ENCODE measurements at places on chromosomes 6 and 20.

DNA sequence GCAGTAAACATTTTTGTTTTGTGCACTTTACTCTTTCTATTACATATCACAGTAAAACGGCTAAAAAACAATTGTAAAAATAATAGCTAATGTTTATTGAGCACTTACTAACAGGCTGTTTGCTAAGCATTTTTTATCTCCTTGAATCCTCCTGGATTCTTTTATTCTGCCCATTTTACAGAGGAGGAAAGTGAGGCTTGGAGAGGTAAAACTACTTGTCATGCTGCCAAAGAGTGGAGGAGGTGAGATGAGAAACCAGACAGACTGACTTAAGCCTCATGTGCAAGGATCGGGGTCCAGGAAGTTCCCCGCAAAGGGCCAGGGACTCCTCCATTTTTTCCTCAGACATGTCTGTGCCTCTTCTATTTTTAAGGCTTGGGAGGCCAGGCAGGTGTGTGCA lies 63.6 kb downstream of the DLGAP4 start:
- DNase-seq = no peak

GRCh38 chr20:15155848-15156401 lies 818.5 kb upstream of the FLRT3 start:
- no peak for DNase-seq

DNA sequence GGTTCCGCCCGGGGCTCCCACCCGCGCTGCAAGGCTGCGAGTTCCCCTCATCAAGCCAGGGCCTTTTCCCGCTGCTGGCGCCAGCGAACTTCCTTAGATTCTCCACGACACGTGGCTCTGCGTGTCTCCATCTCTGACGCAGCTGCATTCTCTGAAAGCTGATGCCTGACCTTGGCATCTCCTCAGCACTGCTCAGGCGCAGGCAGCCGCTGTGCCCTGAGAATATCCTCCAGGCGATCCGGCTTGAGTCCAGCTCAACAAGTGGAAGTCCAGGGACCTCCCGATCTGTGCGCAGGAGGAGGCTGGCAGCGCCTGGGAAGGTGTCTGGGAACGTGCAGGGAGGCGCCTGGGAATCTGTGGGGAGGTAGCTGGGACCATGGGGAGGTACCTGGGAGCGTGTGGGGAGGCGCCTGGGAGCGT lies 171.2 kb upstream of the THBS2 start:
- DNase-seq = no peak

GRCh38 chr6:21754891-21755290 lies 161.3 kb downstream of the SOX4 start:
- DNase-seq = no peak

DNA sequence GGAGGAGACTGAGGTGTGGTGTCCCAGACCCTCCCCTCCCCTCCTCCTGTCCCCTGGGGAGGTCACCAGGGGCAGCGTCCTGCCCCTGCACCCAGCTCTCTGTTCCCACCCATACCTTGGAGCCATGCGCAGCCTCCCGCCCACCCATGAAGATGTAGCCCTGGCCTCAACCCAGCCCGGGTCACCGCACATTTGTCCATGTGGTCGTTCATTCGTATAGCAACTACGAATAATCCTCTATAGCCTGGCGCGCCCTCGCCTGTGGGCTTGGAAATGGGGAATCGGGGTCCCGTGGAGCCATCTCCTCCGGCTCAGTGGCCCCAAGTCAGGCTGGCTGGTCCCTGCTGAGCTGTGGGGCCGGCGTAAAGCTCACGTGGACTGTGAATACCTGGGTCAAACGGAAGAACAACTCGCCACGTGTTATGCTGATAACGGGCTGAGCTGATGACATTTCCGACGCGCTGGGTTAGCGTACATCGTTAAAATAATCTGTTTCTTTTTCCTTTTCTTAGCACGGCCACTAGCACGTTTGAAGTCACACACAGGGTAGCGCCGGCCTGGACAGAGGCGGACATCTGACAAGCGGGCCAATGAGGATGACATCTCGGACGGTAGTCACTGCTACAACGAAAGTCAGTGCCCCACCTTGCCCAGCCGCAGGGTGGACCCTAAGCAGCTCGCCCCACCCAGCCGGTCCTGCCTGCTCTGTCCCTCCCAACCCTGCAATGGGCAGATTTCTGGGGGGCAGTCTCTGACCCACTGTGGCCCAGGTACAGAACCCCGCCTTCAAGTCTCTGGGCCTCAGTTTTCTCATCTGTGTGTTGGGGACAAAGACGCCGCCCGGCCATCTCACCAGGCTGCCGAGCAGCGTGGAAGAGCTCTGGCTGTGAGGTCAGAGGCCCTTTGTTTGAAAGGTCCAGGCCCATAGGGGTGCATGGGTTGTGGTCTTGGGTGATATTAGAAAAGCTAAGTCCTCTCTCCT lies 19.8 kb upstream of the RBBP8NL start:
- DNase-seq = no peak

DNA sequence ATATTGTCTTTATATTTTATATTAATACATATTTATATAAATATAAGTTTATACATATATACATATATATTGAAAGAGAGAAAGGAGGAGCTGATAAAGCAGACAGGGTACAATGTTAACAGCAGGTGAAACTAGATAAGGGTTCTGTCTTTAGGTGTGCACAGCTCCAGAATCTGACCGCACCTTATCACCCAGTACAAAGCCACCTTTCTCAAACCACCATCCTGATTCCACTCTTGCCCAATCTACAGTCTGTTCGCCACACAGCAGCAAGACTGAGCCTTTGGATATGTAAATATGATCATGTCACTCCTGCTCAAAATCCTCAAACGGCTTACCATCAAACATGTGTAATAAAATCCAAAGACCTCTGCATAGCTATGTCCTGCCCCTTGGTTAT lies 34.7 kb upstream of the ASCC3 start:
- DNase-seq = no peak

DNA sequence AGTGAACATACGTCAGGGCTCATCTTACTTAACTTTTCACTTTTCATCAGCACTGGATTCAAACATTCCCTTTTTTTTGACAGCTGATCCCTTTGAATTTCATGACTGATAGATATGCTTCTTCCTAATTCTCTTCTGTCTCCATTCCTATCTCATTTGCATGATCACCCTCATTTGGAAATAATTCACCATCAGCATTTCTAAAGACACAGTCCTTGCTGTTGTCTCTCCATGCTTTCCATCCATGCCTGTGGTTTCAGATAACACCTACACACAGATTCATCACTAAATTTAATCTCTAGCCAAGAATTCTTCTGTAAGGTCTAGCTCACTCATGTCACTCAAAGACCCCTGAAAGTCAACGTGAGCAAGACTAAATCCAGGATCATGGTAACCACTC lies 228.4 kb upstream of the BTBD3 start:
- DNase-seq = no peak

- DNase-seq = no peak
Measured at GRCh38 chr20:45925821-45926506, 8.5 kb upstream of the PCIF1 start.

DNA sequence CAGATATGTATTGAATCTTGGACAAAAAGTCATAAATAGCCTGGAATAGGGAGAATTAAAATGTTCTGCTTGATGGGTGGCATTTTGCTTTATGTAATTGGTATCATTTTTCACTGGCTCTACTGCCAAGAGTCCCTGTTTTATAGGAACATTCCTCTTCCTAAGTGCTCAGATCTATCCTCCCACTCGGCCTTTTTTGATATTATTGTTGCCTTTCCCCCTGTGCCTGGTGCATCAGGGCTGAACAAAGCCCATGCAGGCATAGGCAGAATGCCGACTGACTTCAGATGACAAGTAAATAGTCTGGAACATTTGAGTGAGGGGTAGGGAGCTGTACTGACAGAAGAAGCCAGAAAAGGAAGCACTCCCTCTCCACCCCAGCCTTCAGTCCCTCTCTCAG lies 127.0 kb downstream of the PKHD1 start:
- DNase-seq = no peak

GRCh38 chr20:23050076-23050838 lies 785 bp upstream of the THBD start:
- DNase-seq = no peak

- DNase-seq = peak; percentile 32
Measured at GRCh38 chr6:107458672-107459282, 587 bp downstream of the PDSS2 start.
